Stimulated activated CD8-positive, alpha-beta memory T cell treated with anti-CD3 and anti-CD28 coated beads, Interleukin-7, amount 100 ng/mL, for 1 hour (primary cell): ENCODE measurements at places on chromosomes 6 and 20.

- no peak for DNase-seq
Measured at GRCh38 chr6:139027620-139028182, 844 bp upstream of the ABRACL start.

GRCh38 chr6:150599199-150600009 lies at the start of gene PLEKHG1:
TSS of gene PLEKHG1 (plus strand) at chr6:150599885. CDS start at chr6:150733682, 133,797 bp downstream.
- DNase-seq, result peak; percentile 29

DNA sequence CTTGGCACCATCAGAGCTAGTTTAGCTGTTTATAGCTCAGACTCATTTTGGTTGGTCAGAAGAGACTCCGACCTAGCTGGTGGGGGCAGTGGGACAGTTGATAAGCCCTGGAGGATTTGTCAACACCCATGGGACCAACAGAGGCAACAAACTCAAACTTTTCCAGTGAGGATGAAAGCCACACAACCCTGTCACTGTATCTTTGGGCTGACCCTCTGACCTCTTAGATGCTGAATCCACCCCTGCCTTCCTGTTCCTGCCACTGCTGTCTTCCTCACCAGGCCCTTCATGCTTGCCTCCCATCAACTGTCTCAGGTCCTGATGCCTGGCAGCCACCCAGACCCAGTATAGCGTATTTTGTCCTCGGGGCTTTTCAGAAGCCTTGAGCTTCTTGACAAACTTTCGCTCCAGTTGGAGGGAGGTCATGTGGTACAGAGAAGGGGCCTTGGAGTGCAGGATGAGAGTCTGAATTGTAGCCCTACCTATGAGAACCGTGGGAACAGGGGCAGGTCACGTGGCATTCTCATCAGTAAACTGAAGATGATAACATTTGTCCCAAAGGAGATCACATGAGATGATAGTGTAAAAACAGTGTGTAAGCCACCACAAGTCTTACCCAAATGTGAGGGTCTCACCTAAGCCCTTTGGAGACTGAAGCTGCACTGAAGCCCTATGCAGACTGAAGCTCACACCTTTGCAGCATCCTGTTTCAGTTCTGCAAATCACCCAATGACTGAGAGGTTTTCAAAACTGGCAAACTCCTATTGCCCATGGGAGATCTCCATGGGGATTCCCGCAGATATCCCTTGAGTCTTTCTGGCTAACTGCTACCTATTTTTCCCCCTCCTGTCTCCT lies 72.0 kb upstream of the F13A1 start:
- no peak for DNase-seq

DNA sequence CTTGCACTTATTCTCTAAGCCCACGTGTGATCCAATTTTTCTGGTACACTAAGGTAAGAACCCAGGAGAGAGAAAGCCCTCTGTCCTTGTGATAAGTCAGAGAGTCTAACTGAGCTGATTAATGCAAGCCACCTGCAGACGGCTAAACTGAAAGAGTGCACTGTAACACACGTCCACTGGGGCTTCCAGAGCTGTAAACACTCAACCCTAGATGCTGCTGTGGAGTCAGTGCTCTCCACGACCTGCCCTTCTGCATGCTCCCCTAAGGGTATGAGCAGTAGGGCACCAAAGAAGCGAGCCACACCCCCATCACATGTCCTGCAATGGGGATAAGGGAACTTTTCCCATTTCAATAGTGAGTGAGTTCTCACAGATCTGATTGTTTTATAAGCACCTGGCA lies 55.7 kb downstream of the TXLNB start:
- DNase-seq, result no peak

DNA sequence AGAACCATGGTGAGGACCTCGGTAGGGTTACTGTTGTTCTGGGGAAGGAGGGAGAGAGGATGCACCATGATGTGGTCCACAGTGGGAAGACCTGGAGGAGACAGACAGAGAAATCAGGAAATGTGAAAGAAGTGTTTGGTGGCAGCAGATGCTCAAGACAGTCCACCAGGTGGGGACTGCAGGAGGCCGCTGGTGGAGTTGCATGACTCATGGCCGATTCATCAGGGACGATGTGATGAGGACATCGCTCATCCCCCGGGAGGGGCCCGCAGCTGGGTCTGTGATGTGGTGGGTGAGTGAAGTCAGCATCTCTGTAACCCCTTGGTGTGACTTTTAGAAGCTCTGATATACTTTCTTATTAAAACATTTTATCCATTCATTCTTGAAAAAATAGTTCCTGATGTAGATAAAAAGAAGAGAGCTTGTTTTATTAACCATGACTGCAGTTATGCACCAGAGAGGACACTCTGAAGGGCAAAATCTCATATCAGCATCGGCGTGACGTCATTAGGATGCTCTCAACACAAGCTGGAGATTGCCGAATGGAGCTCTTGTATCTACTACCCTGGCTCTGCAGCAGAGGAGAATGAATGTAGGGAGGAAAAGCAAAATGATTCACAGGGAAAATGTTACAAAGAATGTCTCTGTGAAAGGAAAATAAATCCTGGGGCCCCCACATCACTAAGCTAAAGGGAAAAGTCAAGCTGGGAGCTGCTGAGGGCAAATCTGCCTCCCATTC lies 71.2 kb downstream of the RAMACL start:
- no peak for DNase-seq

- no peak for DNase-seq
Measured at GRCh38 chr6:52724042-52724405, 39.3 kb downstream of the GSTA2 start.

- DNase-seq, result no peak
Measured at GRCh38 chr6:134422426-134423231, 104.7 kb upstream of the SGK1 start.

GRCh38 chr20:40192081-40192480 lies 497.0 kb downstream of the MAFB start:
- no peak for DNase-seq

- DNase-seq, result no peak
Measured at GRCh38 chr6:25363427-25363826, 84.3 kb downstream of the CARMIL1 start.

GRCh38 chr20:36969051-36969450 lies 17.5 kb upstream of the SAMHD1 start:
- DNase-seq, result no peak

GRCh38 chr6:57305107-57305506 lies 12.3 kb upstream of the PRIM2 start:
- no peak for DNase-seq

DNA sequence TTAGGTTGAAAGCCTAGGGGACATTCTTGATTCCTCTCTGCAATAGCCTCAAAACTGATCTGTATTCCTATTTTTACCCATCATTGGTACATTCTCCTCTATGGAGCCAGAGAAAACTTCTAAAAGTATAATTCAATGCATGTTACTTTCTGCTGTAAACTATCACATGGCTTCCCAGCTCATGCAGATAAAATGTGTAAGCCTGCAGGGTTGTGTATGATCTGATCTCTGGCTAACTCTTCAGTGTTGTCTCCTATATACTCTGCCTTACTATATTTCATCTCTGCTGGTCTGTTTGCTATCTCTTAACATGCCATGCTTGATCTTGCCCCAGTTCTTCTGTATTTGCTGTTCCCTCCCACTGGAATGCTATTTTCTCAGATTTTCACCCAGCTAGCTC lies 323.3 kb upstream of the RSPO3 start:
- no peak for DNase-seq

GRCh38 chr6:150981095-150981494 lies 115.6 kb downstream of the MTHFD1L start:
- DNase-seq, result no peak

- no peak for DNase-seq
Measured at GRCh38 chr20:12788632-12789299, 220.0 kb upstream of the SPTLC3 start.

GRCh38 chr20:5215672-5216304 lies 89.0 kb downstream of the CDS2 start:
- no peak for DNase-seq

DNA sequence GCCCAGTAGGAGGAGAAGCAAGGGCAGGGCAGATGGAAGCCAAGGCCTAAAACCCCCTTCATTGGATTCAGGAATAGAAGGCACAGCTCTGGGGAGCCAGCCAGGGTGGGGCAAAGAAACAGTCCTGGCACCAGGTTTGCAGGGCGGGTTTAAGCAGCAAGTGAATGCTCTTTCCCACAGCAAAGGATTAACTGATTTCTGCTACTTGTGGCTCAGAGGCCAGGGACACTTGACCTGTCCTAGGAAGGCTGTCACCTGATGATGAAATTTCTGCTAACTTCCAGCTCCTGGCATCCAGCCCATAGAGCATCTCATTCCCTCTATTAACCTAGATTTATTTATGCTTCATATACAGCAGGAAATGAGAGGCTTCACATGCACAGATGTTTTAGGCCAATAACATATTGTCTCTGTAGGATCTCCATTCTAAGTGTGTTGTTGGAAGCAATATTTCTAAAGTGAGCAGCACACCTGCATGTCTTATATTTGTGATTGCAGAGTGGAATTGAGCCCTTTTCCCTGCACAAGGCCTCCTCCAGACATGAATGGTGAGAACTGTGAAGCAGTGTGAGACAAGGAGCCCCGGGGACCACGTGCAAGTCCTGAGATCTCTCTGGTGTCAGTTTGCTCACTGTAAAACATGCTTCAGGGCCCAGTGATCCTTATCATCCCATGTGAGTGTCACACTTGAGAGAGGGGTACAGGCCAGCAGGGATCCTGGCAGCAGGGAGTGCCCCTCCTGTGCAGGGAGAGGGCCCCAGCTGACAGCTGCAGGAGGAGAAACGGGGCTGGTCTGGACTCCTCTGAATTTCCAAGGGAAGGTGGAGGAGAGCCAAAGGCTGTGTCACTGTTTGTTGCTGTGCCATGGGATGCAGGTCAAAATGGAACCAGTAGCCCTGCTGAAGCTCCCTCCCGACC lies 41.1 kb upstream of the CST5 start:
- DNase-seq, result no peak

DNA sequence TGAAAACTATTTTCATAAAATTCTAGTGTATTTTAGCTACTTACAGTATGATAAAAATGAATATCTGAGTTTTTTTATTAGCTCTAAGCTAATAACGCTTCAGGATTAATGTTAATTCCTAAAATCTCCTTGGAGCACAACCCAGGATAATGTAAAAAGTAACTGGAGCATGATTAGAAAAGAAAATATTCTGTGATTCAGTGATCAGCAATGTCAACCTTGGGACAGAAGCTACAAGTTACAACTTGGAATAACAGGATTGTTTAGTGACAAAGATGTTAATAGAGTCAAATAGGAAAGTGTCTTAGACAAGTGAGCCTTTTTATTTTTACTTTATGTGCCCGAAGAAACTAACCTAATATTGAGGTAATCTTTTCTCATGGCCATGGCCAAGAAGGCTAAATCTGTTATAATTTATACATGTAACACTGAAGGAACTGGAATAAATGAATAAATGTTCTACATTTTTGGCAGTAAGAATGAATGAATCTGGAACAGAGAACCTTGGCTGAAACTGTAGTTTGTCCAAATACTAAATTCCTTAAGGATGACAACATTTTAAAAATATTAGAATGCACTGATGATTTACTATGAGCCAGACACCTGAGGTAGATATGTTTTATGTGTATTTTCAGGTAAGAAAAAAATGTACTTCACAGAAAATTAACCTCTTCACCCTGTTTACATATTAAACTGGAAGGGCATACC lies 994.0 kb downstream of the GRIK2 start:
- no peak for DNase-seq

- DNase-seq, result no peak
Measured at GRCh38 chr20:20430066-20430465, 62.2 kb downstream of the INSM1 start.

DNA sequence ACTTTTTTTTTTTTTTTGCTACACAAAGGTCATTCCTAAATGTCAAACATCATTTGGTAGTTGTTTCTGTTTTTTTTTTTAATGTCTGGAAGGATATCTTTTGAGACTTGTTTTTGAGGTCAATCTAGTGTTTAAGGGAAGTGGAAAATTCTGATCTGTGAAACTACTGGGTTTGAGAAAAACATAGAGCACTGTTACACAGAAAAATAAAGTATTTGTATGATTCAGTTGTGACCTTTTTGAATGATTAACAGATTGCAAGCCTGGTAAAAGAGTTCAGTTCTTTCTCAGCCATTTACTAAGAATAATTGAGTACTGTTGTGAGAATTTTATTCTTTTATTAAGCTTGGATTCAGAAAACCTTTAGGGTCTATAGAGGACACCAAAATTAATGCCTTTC lies 276.7 kb downstream of the ADGRB3 start:
- DNase-seq, result no peak

GRCh38 chr6:3725145-3726047 lies 26.1 kb downstream of the PXDC1 start:
- no peak for DNase-seq

DNA sequence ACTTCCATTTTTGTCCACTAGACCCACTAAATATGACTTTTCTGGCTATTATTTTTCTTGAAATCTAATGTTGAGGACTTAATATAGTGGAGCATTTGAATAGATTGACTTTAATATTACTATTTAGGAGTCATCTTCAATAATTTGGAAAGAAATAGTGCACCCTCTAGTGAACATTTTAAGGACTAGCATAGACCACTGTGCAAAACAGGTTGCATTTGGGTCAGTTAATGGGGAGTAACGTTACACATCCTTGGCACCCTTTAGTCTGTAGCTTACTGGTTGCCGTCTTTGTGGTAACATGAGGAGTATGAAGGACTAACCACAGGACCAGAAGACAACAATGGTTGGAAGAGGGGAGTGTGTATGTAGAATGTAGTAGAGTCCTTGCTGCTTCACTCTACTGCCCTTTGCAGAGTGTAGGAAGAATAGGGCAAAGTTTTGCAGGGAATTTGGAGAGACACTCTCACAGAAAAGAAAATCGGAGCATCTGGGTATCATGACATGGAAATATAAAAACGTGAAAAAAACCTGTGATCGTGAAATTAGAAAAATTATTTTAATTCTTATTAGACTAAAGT lies 25.2 kb downstream of the RFPL4B start:
- DNase-seq, result no peak

- peak; percentile 74 for DNase-seq
Measured at GRCh38 chr6:36985808-36986703, at the start of gene MTCH1. TSS of gene MTCH1 (minus strand) at chr6:36986196. CDS start at chr6:36986173, 23 bp downstream.

DNA sequence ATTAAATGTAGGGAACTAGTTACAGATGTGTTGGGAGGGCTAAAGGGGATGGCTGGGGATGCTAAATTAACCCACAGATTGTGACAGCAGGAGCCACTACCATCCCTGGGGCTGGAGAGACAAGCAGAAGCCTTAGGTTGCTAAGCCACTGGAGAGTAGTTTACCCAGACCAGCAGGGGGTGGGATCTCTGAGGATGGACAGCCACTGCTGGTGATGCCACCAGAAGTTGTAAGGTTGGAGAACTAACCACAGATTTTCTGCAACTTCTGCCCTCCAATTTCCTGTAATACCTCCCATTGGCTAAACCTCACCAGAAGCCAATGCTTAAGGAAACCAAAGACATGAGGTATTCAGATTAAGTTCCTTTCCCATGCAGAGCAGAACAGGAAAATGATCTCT lies 139.6 kb upstream of the NOX3 start:
- DNase-seq, result no peak

GRCh38 chr6:127608554-127609270 lies 31.7 kb downstream of the C6orf58 start:
- DNase-seq, result no peak

DNA sequence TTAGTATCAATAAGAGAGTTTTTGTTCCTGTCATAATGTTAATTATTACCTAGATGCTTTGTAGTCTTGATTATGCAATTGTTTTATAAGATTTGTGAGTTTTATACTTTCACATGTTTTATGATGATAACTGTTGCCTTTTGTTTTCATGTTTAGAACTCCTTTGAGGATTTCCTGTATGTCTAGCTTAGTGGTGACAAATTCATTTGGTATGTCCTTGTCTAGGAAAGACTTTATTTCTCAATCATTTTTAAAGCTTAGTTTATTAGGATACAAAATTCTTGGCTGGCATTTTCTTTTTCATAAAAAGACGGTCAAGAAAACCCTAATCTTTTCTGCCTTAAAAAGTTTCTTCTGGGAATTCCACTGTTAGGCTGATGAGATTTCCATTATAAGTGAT lies 849.9 kb upstream of the EYS start:
- no peak for DNase-seq
